Stimulated activated CD4-positive, alpha-beta T cell treated with anti-CD3 and anti-CD28 coated beads, TNF-alpha, amount 100 ng/mL, for 1 hour (primary cell): ENCODE measurements at places on chromosomes 4 and X.

DNA sequence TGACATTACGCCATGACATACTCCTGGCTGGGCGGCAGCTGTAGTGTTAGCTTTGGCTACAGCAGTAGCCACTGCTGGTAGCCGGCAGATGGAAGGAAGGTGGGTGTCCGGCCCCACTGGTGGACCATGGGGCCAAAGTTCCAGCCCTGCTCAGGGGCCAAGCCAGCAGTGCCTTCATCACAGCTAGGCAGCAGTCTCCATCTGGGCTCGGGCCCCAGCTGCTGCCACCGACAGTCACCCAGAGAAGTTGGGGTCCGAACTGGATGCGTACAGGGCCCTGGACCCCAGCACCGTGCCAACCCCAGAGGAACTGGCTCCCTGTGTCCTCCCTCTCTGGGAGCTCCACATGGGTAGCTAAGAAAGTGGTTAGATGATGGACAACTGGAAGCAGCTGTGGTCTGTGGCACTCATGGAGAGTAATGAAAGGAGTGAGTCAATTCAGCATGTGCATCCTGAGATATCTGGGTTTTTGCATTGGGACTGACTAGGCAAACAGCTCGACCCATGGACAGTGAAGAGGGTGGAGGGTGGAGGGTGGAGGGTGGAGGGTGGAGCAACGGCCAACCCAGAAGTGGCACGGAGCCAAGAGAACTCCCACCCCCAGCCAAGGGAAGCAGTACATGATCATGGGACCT is 366.6 kb upstream of the GRIA3 start:
- no peak for DNase-seq

GRCh38 chr4:150368667-150369066 is 213.3 kb upstream of the MAB21L2 start:
- no peak for DNase-seq

- DNase-seq = no peak
Observed at GRCh38 chr4:152997288-152997687, 61.2 kb downstream of the FHDC1 start.

- no peak for DNase-seq
Observed at GRCh38 chr4:41175794-41176193, 38.5 kb downstream of the APBB2 start.

DNA sequence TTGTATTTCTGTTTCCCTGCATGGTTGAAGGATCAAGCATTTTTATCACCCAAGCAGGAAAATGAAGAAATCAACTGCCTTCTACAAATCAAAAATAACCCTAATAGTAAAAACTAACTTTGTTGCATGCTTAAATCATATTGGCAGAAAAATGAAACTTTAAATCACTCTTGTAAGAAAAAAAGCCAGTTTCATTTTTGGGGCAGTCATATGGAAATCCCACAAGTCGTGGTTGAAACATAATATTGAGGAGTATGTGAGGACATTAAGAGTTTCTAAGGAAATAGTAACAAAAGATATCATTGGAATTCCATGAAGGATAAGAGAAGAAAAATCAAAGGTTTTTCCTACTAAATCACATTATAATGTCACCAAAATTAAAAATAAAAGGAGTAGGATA is 8.4 kb downstream of the TEC start:
- no peak for DNase-seq

DNA sequence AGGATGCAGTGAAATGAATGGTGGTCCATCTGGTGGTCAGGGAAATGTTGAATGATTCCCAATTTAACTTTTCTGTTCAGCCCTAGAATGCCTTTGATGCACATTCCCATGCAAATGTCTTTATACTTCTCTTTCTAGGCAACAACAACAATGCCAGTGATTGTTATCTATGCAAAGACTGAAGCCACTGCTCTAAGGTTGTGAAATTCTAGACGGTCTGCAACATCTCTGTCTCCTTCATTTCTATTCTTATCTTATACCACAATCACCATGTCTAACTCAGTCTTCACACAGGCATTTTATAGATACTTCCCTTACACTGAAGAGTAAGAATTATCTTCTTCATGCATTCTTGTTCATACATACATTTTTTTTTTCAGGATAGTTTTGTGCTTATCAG is 84.5 kb downstream of the HPGD start:
- no peak for DNase-seq

- no peak for DNase-seq
Observed at GRCh38 chr4:161949946-161950725, 213.7 kb downstream of the FSTL5 start.

GRCh38 chr4:2416564-2417225 is 1.8 kb downstream of the ZFYVE28 start:
- no peak for DNase-seq

DNA sequence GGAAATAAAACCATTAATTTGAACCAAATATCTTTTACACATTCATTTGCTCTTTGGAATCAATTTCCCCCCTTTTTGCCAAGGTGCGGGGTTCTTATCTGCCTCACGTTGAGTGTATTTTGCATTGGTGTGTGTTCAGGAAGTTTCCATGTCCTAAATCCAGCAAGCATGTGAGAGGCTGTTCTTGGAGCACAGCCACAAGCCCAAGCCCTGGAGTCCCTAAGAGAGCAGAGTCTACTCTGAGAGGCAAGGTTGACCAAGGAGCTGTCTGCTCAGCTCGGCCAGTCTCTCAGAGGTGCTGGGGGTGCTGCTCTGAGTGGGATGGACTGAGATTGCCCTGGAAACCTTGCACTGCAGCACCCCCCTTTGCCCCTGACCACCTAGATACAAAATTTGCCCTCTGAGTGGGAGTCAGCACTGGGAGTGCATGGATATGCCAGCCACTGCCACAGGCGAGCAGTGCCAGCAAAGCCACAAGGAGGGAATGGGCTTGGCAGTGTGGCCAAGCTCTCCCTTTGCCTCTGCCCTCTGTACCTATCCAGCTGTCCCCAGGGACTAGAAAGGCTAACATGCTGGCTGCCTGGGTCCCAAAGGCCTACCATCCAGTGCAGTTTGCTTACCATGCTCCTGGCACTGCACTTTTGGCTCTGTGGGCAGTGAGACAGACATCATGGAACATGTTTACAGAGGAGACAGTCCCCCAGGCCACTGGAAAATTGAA is 20.5 kb upstream of the FAM193A start:
- no peak for DNase-seq

DNA sequence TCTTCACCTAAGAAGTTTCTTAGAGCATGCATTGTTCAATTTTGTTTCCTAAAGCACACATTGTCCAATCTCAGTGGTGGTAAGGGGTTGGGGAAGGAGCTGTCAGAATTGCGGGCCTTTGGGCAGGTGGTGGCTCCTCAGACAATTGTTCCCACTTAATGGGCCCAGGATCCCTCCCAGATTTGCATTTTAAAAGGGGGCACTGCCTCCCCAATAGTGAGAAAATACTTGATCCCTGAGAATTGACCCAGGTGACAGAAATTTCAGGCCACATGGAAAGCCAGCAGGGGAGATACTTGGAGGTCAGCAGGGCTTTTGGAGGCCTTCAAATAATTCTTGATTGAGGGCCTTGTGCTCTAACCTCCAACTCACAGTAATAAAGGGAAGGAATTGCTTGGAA is 217.1 kb downstream of the ZNF674 start:
- DNase-seq = no peak

DNA sequence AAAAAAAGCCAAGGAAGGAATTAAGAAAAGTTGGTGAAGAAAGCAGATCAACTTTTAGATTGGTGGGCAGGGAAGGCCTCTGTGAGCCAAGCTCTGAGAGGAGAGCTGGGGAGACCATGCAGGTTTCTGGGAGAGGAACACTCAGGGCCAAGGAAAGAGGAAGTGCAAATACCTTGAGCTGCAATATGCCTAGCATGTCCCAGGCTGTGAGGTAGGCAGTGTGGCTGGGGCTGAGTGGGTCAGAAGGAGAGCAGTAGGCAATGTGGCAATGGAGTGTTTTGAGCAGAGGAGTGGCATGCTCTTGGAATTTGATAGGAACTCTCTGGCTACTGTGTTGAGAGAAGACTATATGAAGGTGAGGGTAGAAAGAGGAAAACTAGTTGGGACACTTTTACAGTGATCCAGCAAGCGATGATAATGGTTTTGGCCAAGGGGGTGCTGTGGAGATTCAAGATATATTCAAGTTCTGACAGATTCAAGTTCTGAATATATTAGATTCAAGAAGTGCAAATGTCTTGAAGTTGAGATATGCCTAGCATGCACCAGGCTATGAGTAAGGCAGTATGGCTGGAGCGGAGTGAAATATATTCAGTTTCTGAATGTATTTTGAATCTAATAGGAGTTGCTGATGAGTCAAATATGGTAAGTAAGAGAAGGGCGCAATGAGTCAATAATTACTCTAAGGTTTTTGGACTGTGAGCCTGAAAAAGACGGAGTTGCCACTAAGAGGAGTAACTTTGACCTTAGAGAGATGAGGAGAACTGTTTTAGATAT is 172.5 kb downstream of the CAMK2D start:
- no peak for DNase-seq

GRCh38 chr4:53994382-53995102 is 69.9 kb downstream of the CHIC2 start:
- DNase-seq = no peak

- DNase-seq = no peak
Observed at GRCh38 chrX:68718443-68718820, 71.0 kb downstream of the STARD8 start.

DNA sequence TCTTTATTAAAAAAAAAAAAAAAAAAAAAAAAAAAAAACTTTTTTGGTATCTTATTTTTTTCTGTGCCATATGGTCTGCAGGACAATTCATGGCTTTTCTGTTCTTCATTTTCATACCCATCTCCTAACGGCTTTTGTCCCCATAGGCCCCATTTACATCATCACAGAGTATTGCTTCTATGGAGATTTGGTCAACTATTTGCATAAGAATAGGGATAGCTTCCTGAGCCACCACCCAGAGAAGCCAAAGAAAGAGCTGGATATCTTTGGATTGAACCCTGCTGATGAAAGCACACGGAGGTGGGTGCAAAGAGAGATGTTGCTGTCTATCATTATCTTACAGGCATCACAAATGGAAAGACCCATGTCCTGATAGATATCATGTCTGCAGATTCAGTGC is 49.1 kb downstream of the PDGFRA start:
- no peak for DNase-seq

DNA sequence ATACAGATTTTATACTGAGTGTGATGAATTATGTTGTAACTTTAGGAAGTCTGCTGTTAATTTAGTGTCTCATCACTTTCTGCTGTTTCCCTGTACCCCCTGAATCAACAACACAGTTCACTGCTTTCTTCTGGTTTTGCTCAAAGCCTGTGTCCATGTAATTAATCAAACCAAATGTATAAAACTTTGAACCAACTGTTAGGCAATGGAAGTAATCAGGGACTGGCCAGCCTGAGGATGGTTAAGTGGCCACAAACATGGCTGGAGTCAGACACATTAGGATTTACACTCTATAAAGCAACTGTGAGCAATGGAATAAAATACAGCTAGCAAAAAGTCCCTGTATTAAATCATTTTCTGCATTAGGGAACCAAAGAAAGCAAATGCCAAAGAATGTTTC is 42.6 kb downstream of the CXCL1 start:
- DNase-seq = no peak

GRCh38 chr4:10960389-10960788 is 275.8 kb upstream of the CLNK start:
- DNase-seq = no peak

- no peak for DNase-seq
Observed at GRCh38 chrX:67563469-67564448, 19.9 kb downstream of the AR start.

DNA sequence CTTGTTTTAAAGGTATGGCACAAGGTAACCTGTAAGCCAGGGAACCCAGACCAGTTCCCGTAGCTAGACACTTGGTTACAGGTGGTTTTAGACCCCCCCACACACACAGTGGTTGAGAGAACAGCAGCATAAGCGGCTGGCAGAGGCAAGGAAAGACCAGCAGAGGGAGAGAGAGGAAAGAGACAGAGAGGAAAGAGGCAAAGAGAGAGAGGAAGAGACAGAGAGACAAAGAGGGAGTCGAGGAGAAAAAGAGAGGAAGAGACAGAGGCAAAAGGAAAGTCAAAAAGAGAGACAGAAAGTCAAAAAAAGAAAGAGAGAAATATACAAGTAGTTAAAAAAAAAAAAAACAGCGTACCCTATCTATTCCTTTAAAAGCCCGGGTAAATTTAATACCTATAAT is 19.5 kb upstream of the PCSK1N start:
- no peak for DNase-seq

DNA sequence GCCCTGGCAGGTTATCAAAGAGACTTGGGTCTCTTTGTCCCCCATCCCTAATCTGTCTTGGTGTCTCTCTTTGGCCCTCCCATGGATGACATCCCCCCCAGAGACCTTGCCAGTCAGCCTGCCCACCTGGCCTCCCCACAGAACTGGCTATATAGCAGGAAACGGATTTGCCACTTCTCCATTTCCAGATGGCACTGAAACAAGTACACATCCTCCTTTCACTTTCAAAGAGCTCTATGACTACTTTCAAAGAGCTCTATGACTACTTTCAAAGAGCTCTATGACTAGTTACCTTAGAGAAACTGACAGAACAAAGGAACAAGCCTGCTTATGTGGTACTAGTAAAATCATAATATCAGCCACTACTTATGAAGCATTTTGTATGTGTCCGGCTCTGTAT is 175.3 kb downstream of the MAML3 start:
- DNase-seq = no peak

DNA sequence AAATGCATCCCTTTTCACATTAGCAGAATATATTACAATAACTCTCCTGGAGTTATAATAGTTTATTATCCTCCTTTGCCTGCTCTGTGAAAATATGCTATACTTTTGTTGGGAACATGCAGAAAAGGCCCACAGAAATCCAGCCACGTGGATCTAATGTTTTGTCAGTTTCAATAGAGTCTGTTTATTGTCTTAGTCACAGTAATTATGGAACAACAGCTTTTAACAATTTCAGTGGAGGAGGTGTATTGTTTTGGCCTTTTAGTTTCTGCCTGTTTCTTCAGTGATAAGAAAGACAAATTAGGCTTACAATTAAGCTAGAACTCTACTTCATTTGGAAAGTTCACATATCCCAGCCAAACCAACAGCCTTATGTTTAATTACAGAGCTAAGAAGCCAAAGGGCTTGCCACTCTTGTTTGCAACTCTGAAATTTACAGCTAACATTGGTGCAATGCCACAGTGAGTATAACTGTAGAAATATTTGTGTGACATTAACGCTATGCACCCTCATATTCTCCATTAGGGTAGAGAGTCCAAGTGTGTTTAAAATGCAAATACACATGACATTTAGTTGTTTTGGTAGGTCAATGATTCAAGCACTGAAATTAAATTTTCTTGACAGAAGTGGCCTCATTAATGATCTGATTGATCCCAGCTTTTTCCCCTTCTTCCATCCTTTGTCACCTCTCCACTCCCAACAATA is 175.8 kb downstream of the USP46 start:
- DNase-seq = no peak

DNA sequence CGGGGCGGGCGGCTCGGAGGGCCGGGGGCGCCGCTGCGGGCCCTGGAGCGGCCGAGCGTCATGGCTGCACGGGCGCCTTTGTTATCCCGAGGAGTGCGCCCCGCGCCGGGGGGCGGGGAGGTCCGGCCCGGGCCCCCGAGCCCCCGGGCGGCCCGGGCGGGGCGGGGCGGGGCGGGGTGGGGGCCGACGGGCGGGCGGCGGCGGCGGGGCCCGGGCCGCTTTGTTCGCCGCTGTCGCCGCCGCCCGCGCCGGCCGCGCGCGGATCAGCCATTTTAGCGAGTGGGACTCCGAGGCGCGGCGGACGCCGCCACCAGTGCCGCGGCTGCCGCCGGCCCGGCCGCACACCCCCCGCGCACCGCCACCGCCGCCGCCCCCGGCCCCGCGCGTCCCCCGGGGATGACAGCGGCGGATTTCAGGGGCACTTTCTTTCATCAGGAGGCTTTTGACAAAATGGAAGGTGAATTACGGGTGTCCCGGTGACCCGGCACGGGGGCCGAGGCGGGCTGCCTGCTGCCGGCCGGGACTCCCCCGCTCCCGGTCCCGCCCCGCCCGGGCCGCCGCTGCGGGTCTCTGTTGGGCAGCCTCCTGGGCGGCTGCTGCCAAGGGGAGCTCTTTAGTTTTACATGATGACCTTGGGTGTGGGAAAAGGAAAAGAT is 1.2 kb downstream of the HMGB3 start:
- DNase-seq = no peak
